ENCODE measurements at places on chromosomes 13 and 19.

- DNase-seq, result no peak
These were observed 10.9 kb downstream of the NCR1 start for GRCh38 chr19:54916822-54917221.

- DNase-seq, result no peak
These were observed 139.0 kb downstream of the SOX1 start for GRCh38 chr13:112205990-112206389.

GRCh38 chr13:62910541-62911060, 1495.0 kb upstream of the PCDH20 start:
- no peak for DNase-seq

DNA sequence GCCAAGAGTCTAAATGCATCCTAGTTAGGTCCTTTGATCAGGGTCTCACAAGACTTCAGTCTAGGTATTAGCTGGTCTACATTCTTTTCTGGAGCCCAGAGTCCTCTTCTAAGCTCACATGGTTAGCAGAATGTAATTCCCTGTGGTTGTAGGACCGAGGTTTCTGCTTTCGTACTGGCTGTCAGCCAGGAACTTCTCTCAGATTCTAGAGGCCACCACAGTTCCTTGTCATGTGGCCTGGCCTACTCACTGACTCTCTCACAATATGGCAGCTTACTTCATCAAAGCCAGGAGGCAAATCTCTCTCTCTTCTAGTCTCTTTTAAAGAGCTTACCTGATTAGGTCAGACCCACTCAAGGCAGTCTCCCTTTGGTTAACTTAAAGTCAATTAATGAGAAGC, 82.9 kb downstream of the POU4F1 start:
- DNase-seq, result no peak

DNA sequence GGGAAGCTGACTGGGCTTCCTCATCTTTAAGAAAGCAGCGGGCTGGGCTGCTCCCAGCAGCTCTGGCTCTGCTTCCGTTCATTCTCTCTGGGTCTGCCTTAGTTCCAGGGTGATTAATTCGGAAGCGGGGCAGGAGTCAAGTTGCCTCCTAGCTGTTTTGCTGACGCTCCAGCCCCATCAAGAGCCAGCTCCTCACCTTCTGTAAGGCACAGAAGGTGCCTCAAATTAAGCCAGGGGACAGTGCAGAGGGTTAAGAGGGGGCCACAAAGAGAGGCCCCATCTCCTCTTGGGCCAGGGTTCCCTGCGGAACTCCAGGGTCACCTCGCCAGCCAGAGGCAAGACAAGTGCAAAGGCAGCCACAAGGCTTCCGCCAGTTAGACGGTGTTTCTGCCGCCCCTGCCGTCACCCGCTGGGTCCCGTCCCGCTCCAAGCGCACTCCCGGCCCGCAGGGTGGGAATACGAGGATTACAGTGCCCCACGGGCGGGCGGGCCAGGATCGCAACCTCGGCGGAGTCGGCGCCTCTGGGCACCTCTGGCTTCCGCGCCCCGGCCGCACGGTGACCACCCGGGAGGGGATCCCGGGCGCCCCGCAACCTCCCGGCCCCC, 508 bp downstream of the SLC15A1 start:
- DNase-seq, result no peak

DNA sequence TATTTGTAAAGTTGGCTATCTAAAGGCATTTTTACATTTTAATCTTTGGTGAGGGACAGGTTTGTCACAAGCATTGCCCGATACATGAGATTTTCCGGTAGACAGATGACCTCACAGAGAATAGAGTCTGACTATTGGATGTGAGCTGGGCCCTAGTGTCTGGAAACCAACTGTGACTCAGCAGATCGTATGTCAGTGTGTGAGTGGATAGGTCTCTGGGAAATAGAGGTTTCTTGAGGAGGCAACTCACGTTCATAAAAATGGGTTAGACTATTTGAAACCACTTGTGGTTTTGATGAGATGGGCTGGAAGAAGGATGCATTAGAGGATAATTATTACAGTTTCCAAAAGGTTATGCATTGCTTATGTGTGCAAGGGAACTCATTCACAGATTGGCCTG, 19.2 kb downstream of the HS6ST3 start:
- no peak for DNase-seq

- DNase-seq, result no peak
These were observed 3.8 kb upstream of the LRFN3 start for GRCh38 chr19:35932291-35932936.

DNA sequence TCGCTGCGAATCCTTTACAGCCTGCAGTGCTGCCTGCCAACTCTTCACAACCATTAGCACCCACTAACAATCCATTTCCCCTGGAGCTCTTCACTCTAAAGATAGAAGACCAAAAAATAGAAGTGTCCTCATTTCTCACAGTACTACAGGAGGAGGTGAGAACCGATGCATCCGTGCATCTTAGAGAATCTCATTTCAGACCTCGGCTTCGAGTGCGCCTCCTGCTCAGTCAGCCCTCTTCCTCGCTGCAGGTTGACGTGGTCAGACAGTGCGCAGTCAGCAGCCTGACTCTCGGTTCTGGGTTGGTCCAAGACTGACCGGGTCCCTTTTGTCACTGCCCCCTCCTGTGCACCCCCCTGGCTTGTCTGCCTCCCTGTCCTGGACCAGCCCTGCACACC, 85.3 kb downstream of the RAB20 start:
- no peak for DNase-seq

GRCh38 chr19:5397804-5398692, 57.2 kb upstream of the ZNRF4 start:
- no peak for DNase-seq

DNA sequence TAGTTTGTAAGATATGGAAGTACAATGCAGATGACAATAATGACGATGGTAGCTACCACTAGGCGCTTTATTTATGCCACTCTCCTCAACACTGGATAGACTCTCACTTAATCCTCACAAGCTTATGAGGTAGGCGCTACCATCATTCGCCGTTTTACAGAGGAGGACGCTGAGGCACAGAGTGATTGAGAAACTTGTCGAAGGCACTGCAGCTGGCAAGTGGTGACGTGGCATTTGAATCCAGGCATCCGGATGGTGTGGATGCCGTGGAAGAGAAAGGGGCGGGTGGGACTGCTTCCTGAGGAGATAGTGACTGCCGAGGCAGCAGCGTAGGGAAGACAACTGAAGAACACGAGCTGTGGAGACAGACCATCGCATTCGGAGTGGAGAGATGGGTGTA, 1.3 kb upstream of the RPS9 start:
- DNase-seq, result no peak

- peak; percentile 33 for DNase-seq
These were observed 10.0 kb downstream of the CAMSAP3 start for GRCh38 chr19:7605490-7606222.

- DNase-seq, result peak; percentile 56
These were observed at the start of gene PPP1R13L for GRCh38 chr19:45404557-45405434. PPP1R13L (minus strand) TSS chr19:45405069; CDS start chr19:45398318, 6,751 bp downstream.

- no peak for DNase-seq
These were observed 30.8 kb downstream of the CBY2 start for GRCh38 chr13:45732916-45733315.

- DNase-seq, result no peak
These were observed 2.0 kb downstream of the SPRY2 start for GRCh38 chr13:80338781-80339562.

- no peak for DNase-seq
These were observed 114.4 kb downstream of the ZDHHC20 start for GRCh38 chr13:21344662-21345176.

DNA sequence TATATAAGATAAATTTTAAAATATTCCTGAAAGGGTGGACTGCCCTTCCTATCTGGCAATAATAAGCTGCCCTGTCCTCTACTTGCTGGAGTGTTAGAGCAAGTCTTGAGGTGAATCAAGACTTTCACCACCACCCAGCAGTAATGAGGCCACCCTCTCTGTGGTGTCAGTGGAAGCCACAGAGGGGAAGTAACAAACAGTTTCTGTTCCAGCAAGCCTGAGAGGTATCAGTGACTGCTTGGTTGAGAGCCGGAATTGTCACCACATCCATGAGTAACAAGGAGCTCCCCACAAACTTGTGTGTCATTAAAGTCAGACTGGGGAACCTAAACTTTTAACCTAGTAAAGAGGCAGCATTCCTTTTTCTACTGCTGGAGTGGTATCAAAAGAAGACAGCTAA, 532.7 kb upstream of the SPRY2 start:
- no peak for DNase-seq

DNA sequence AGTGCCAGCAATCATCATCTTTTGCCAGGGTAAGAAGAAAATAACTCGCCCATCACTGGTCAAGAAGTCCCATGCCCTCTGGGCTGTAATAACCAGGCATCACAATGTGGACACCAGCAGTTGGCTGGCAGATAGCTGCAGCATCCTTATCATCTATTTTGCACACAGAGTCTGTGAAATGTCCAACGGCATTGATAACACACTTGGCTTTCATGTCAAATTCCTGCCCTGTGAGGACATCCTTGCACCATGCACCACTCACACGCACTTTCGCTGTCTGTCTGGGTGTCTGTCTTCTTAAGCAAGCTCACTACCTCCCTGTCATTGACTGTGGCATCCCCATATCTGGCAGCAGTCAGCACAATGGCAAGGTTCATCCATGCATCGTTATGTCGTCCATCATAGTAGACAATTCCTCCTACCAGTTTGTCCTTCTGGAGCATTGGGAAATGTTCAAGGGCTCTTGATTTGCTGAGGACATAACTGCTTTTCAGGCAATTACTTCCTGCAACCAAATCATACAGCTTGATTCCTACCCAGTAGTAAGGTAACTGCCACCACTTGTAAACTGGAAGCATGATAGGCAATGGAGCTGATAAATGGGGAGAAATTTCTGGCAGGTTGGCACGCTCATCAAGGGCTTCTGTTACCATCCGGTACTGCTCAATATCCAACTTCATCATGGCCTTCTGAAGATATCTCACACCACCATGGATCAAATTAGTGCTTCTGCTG, 6.8 kb upstream of the ZSCAN5A start:
- no peak for DNase-seq

DNA sequence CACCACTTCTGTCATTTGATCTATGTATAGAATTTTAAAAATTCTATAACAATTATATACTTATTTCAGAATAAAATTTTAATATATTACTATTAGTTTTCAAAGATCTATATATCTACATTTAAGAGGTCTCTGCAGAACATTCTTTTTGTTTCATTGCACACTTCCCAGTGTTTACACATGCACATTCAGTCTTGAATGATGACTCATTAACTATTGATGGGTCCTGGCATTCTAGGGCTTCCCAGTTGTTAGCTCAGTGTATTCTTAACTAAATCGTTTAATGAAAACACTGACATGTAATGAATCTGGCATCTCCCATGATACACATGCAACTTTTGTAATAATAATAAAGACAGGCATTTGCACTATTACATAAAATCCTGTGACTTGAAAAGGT, 324.6 kb downstream of the KLF12 start:
- no peak for DNase-seq

DNA sequence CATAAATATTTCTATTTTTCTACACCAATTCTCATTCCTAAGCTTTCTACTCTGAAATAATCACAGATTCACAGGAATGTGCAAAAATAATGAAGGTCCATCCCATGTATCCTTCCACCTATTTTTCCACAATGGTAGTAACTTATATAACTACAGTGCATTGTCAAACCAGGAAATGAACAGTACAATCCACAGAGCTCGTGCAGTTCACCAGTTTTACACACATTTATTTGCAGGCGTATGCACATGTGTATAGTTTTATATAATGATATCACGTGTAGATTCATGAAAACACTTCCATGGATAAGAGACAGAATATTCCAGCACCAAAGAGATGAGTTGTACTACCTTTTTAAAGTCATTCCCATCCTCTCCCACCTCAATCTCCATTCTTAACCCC, 12.9 kb downstream of the EEF1AKMT1 start:
- DNase-seq, result no peak

DNA sequence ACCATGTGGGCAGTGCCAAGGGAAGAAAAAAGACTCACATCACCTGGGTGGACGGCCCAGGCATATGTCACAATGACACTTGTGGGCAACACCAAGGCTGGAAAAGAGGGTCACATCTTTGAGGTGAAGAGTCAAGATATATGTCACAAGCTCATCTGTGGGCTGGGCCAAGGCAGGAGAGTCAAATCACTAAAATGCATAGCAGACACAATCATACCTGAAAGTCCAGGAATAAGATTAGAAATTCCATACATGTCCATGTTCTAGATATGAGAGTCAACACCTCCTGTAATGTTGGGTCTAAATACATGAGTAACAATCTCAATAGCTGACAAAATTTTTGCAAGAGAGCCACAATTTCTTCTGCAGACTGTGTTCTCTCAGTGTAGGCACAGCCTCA, 145.0 kb downstream of the ZNF675 start:
- no peak for DNase-seq

GRCh38 chr19:4968462-4969291, at the start of gene KDM4B:
KDM4B (plus strand) TSS chr19:4969113; CDS start chr19:5032891, 63,778 bp downstream.
- DNase-seq, result peak; percentile 98

DNA sequence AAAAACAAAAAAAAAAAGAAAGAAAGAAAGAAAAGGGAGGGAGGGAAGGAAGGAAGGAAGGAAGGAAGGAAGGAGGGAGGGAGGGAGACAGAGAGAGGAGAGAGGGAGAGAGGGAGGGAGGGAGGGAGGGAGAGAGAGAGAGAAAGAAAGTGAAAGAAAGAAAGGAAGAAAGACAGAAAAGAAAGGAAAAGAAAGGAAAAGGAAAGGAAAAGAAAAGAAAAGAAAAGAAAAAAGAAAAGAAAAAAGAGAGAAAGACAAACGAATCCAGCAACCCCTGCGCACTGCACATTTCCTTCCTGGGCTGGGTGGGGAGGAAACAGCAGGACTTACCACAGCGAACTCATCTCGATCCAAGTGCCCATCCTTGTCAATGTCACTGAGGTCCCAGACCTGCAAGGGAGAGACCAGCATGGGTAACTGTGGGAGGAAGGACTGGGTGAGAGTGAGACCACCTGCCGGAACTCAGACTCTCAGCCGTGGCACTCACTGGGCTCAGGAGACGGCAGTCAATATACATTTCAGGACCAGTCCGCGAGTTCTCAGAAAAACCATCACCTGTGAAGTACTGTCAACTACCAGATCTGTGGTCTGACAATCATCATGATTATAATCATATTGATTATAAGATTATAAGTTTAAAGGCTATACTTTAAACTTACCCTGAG, 43.3 kb downstream of the EPS15L1 start:
- DNase-seq, result no peak

DNA sequence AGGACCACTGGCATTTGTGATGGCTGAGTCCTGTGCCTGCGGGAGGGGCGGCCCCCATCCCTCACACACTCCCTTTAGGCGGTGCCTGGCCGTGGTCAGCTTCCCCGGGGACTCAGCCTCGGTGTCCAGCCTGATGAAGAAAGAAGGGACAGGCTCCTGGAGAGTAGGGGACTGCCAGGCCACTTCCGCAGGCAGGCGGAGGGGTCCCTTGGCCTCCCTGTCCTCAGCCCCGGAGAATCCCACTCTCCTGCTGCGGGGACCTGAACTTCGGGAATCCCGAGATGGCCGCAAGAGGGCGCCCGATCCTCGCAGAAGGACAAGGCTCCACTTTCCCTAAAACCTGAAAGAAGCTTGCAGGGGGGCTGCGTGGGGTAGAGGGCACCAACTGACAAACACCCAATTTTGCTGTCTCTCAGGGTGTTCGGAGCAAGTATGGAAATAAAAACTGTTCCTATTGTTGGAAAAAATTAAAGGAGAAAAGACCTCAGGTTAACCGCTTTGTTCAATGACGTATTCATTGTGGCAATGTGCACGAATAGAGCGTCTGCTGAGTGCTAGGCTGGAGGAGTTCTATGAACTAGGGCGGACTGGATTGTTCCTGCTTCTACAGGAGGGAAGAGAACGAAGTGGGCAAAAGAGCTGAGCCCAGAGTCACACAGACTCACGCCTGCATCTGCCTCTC, 297.3 kb downstream of the ZNF536 start:
- DNase-seq, result peak; percentile 8

GRCh38 chr13:42997381-42997780, 5.3 kb upstream of the EPSTI1 start:
- no peak for DNase-seq

Measured in stimulated activated CD4-positive, alpha-beta T cell treated with anti-CD3 and anti-CD28 coated beads, Interleukin-15, amount 100 ng/mL, for 48 hours (primary cell).